Cortex of kidney (tissue), 1 donor: ENCODE measurements at places on chromosomes 13 and 19.

DNA sequence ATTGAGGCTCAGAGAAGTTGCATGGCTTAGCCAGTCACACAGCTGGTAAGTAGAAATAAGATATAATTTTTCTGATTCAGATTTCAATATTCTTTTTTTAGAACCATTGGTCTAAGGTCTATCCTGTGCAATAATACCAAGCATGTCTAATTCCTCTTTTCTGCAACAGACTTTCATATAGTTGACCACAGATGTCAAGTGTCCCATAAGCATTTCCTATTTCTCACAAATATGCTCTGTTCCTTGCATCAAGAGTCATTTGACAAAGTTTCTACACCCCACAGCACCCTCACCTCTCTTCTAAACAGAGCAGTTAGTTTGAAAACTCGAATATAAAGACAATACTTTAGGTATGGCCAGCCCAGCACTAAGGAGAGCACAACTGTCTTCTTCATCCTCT is 26.8 kb upstream of the SACS start:
- no peak for DNase-seq

GRCh38 chr13:99987154-99988019 is 5.8 kb downstream of the ZIC2 start:
- DNase-seq: no peak

DNA sequence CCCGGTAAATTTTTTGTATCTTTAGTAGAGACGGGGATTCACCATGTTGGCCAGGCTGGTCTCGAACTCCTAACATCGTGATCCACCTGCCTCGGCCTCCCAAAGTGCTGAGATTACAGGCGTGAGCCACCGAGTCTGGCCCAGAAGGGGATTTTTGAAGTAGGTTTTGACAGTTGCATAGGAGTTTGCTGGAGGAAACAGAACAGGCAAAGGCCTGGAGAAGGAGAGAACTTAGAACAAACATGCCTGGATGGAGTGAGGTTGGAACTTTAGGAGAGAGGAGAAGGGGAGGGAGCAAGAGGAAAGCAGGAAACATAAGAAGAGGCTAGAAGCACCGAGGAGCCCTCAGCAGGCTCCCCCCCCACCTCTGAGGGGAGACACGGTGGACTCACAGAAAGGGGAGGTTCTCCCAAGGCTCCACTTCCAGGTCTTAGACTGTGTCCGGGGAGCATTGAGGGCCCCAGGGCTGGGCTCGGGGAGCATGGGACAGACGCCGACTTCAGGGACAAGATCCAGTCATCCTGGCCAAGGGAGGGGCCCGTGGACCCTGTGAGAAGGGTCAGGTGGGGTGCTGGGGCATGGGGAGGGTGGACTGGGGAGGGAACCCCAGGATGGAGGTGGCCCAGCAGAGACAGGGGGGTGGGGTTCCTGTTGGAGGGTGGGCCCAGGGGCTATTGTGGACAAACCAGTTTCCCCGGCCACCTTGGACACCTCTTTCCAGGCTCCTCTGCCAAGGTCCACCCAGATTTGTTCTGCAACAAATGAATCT is 1.8 kb upstream of the FBN3 start:
- DNase-seq: no peak

GRCh38 chr13:62407871-62408270 is 992.2 kb upstream of the PCDH20 start:
- no peak for DNase-seq

DNA sequence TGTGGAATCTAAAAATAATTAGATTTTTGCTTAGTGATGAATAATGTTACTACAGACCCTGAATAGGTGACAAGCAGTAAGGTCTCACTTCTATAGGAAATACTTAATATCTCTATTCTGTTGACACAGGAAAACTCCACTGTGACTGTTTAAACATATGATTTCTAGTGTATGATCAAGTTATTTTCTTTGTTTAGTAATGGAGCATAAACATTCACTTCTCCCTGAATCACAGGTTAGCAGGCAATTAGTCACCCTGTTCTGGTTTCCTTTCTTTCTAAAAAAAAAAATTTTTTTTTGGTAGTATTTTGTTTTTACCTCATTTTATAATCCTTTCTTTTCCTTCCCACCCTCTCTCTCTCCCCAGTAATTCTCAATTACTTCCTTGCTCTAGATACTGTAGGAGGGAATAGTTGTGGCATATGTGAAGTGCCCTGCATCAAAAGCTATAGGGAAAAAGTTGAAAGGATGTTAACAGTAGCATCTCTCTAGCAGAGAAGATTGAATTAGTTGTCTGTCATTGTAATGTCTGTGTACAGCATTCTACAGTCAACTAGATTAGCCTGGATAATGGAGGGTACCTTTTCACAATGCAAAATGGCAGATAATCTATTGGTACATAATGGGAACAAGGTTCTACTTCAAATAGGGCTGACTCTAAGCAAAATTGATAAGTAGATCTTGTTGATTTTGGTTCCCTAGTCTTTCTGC is 3.5 kb downstream of the HS6ST3 start:
- no peak for DNase-seq

- DNase-seq: no peak
Observed at GRCh38 chr13:111114362-111115060, 599 bp upstream of the ARHGEF7 start.

- no peak for DNase-seq
Observed at GRCh38 chr19:3450796-3451411, 29.4 kb downstream of the SMIM24 start.

- DNase-seq: no peak
Observed at GRCh38 chr19:54502518-54503048, at the start of gene LAIR2. Gene LAIR2, plus strand, starts transcription at chr19:54502831. Its CDS starts 88 bp downstream, at chr19:54502919.

DNA sequence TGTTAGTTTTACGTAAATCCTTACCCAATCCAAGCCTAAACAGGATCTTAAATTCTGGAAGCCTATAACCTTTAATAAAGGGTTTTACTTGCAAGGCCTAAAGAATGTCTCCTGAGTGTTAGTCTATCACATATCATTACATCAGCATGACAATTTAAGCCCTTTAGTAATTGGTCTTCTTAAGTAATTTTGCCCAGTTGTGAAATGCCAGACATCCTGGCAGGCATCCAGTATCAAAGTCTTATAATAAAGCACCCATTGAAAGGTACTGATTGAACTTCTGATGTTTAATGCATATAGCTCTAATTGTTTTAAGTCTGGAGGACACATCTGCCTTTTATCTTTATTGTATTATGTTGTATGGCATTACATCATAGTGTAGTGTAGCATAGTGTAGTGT is 1078.9 kb downstream of the SLITRK1 start:
- DNase-seq: no peak

GRCh38 chr19:55066107-55066709 is 3.3 kb upstream of the RDH13 start:
- DNase-seq: no peak

GRCh38 chr13:102779436-102780159 is 6.0 kb upstream of the TEX30 start:
- no peak for DNase-seq

DNA sequence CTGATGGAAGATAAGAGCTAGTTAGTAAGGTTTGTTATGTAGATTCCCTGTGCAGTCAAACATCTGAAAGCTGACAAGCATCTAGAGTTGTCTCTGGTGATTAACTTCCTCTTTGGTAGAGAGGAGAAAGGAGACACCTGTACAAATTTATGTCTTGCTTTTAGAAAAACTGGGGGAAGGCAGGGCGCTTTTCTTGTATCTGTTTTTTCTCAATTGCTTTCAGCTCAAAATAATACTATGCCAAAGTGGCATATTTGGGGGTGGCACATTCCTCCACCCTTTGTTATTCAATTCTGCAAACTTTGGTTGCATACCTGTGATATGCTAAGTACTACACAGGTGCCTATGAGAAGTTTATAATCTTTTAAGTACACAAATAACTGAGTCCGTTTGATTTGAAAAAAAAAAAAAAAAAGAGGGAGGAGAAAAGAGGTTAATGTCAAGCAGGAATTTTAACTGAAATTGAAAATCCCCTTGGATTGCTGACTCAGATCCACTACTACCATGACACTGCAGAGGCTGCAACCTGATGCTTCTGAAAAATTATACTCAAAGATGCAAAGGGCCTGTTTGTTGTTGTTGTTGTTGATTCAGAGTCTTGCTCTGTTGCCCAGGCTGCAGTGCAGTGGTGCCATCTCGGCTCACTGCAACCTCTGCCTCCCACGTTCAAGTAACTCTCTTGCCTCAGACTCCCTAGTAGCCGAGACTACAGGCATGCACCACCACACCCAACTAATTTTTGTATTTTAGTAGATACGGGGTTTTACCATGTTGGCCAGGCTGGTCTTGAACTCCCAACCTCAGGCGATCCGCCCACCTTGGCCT is 164.8 kb upstream of the NBEA start:
- no peak for DNase-seq

DNA sequence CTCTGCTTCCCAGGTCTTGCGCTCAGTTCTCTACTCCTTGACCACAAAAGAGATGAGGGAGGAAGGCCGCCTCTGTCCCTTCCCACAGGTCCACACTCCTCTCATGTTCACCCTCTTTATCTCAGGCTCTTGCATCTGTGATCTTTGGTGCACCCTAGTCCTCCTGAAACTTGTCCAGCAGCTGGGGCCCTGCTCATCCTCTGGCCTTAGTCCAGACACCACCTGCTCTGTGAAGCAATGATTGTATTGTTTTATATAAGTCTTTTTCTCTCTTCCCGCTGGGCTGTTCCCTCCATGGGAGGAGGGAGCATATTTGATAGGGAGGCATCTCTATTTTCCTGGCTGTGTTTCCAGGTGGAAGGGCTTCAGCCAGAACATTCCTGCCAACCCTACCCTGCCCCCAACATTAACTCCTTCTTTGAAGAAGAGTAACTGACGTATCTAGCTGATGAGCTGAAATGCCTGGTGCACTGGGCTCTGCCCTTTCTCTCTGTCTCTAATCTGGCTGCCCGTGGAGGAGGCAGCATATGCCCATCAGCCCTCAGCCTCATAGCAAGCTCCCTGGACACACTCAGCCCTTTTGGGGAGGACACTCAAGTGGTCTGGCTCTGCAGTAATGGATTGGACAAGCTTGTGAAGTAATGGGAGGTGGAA is 38.2 kb upstream of the SIAH3 start:
- DNase-seq: no peak

- DNase-seq: no peak
Observed at GRCh38 chr13:37357548-37357947, 241.0 kb downstream of the POSTN start.

GRCh38 chr19:38122402-38123093 is 101.5 kb downstream of the DPF1 start:
- no peak for DNase-seq

DNA sequence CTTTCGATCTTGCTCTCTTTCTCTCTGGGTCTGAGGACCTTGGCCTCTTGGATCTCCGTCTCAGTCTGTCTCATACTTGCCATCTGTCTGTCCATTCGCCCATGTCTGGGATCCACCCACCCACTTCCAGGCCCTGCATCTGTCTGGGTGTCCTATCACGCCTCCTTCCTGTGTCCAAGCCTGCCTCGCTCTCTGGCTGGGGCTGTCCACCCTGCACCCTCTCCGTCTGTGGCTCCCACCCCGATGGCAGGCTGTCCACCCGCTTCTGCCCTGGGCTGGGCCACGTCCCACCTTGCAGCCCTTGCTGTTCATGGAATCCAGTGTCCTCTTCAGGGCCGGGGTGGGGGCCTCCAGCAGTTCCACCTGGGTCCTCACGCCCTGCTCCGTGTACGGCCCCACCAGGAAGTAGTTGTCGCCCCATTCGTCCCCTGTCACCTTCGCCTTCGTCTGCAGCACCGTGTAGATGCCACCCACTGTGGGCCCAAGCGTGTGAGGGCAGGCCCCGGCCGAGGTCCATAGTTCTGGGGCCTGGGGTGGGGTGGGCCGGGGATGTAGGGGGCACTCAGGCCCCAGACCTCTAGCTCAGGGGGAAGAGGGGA is 2.0 kb downstream of the GYS1 start:
- DNase-seq: no peak

- no peak for DNase-seq
Observed at GRCh38 chr19:56837004-56837403, 3.5 kb downstream of the PEG3 start.

DNA sequence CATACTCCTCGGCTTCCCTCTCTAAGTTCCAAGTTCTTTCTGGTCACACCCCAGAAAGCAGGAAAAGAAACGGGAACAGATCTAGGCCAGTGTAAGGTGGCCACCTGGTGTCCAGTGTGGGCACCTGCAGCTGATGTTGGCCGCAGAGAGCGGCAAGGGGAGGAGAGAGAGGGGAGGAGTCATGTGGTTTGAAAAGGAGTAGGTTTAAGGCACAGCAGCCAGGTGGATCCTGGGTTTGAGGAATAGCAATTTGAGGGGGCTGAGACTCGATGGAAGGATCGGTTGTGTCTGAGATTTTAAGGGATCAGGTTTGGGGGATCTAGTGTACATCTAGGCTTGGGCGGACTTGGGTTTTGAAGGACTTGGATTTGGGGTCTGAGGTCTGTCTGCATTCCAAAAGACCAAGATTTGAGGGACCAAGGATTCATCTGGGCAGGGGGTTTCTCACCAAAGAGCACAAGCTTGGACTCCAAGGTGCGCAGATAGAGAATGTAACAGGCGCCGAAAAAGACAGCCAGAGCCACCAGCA is 1.2 kb downstream of the RABAC1 start:
- DNase-seq: no peak

DNA sequence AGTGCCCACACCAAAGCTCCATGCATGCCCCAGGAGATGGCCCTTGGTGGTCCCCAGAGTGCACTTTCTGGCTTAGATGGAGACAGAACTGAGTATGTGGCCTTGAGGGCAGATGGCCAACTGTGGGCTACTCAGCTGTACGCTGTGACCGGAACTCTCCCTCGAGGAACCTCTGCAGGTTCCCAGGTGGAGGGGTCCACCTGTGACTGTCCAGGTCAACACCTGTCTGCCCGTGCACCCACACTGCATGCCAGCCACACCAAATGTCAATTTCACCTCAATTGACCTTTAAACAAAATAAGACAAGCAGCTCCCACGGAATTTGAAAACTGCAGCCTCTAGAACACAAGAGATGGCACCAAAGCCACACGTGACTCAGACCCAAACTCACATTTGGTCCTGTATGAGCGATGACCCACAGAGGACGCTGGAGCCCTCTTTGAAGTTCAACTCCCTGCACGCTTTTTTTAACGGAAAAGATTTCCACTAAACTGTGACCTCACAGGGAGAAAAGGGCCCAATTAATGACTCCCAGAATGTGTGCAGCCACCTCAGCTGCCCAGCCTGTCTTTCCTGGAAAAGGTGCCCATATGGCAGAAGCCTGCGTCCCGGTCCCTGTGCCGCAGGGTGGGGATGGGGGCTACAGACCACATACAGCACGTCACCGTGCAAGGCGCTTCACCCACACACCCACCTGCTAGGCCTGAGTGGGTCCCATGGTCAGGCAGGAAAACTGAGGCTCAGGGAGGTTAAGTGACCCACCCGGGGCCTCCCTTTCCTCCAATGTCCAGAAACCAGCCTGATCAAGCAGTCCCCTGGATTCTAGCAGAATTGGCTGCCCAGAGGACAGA is 47.7 kb downstream of the KLF2 start:
- no peak for DNase-seq

GRCh38 chr19:8512115-8512967 is 1.6 kb downstream of the ZNF414 start:
- no peak for DNase-seq

- no peak for DNase-seq
Observed at GRCh38 chr19:4390017-4390566, 10.3 kb downstream of the SH3GL1 start.
